ENCODE measurements at places on chromosomes 5 and 9.

DNA sequence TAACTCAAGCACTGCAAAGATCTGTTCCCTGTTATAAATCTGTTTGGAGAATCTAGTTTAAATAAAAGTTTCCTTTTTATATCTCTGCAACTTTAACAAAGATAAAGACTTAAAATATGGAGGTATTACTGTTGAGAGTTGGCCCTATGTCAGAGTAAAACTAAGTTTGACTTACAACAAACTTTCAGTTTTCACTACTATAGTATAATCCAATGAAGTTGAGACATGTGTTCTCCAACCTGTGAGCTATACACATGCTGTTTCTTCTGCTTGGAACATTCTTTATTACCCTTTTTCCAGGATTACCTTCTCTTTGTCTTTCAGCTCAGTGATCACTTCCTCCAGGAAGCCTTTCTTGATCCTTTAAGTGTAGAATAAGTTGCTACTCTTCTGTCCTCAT, 1109.3 kb downstream of the MAT2B start:
- DNase-seq, result no peak

- DNase-seq, result no peak
These were observed 62.5 kb upstream of the PLPP1 start for GRCh38 chr5:55597014-55597981.

- DNase-seq, result peak; percentile 76
These were observed 108.4 kb downstream of the PSD2 start for GRCh38 chr5:139903795-139904565.

DNA sequence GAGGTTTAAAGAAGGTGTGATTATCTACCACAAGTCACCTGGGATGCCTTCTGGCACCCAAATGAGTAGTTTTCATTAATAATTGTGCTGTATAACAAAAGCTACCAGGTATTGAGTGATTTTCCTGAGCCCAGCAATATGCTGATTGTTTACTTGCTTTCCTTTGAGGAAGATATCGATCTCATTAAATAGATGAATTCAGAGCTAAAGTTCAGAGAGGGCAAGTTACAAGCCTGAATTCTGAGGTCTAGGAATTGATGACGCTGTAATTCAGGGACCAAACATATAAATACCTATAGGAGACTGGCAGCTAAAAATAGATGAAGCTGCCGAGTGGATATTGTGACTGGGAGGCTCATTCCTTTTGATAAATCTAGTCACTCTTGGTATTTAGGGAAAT, 1.1 kb downstream of the ERCC6L2 start:
- no peak for DNase-seq

GRCh38 chr5:137164961-137165360, 334.2 kb downstream of the SPOCK1 start:
- DNase-seq, result no peak

DNA sequence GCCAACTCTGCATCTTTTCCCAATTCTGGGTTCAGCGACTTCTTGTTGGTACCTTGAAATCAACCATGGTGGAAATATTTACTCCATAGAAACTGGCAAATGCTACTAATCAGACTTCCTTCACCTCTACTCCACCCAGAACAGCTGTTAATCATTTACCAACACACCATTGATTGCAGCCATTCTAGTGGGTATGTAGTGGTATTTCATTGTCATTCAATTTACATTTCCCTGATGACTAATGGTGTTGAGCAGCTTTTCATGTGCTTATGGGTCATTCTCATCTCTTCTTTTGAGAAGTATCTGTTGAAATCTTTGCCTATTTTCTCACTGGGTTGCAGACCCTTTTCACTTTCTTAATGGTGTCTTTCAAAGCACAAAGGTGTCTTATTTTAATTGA, 122.4 kb upstream of the MSX2 start:
- no peak for DNase-seq

DNA sequence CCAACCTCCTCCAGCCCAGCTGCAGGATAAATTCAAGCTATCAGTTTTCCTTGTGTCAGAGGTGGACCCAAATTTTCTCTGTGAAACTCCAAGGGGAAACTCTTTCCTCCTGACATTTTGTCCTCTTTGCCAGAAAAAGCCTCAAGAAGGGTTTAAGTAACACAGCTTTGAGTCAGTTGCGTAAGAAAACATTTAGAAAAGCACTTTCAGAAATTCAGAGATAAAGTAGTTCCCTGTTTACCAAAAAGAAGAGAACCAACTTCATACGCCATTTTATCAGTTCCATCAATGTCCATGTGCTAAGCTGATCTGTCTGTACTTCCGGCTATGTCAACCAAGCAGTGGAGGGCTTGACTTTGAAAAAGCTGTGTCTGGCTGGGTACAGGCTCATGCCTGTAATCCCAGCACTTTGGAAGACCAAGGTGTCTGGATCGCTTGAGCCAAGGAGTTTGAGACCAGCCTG, 19.9 kb upstream of the SUSD1 start:
- no peak for DNase-seq

- DNase-seq, result no peak
These were observed 2280.7 kb downstream of the MAT2B start for GRCh38 chr5:165786073-165786472.

- no peak for DNase-seq
These were observed 202.1 kb downstream of the SNX18 start for GRCh38 chr5:54719384-54720283.

GRCh38 chr9:26561928-26562327, 330.7 kb downstream of the CAAP1 start:
- no peak for DNase-seq

- no peak for DNase-seq
These were observed 87.4 kb upstream of the CD180 start for GRCh38 chr5:67283988-67284487.

GRCh38 chr5:83408719-83409118, 62.8 kb upstream of the VCAN start:
- DNase-seq, result no peak

DNA sequence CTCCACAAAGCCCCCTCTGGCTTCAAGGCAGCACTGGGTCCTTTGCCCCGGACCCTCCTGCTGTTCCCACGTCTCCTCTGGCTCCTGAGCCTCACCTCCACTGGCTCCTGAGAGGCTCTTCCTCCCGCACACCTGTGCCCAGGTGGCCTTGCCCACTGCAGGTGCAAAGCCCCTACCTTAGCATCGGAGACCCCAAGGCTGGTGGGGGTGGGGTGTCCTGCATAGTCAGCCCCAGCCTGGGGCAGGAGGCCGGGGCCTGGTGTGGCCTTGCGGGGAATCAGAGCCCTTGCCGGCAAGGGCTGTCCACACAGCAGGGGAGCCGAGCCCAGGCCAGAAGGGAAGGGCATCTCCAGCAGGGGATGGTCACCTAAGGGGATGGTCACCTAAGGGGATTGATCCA, 41.3 kb upstream of the CEP72 start:
- no peak for DNase-seq

DNA sequence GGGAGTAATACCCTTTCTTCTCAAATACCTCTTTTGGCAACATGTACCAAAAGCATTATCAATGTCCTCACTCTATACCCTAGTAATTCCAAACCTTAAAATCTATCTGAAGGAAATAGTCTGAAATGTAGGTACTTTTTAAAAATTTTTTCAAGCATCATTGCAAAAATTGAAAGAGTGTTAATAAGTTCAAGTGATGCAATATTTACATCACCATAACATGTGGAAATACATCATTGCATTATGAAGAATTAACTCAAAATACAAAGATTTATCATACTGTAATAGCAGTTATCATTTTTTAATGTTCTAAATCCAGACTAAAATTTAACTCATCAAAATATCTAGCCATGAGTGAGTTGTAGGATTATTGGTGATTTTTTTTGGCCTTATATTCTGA, 123.1 kb downstream of the DENND1A start:
- no peak for DNase-seq

DNA sequence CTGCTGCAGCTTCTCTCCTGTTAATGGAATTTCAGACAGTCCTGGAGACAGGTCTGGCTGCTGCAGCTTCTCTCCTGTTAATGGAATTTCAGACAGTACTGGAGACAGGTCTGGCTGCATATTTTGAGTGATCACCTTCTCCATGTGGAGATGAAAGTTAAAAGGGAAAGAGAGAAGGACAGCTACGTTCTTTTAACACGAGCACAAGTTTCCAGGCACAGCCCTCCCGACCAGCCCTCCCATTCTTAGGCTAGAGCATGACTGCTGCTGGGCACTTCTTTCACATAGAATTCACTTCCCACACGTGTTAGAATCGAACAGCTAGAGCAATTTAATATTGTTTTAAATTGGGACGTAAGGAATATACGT, 133.3 kb upstream of the DMRT1 start:
- DNase-seq, result no peak

DNA sequence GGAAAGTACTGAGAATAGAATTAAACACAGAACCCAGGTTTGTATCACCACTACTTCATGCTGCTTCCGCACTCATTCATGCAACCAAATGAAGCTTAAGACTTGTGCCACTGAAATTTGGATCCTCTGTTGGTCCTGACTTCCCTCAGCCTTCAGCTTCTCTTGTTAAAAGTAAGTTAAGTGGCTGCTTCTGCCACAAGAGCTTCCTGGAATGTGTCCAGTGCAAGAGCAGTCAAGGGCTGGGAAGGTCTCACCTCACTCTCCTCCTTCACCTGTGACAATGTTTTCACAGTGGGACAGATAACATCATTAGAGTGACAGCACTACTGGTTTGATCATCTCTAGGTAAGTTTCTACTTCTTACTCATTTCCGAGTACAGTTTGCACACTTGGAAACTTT, 7.9 kb downstream of the SNCAIP start:
- no peak for DNase-seq

- DNase-seq, result no peak
These were observed 36.3 kb upstream of the OTULINL start for GRCh38 chr5:14545308-14545707.

DNA sequence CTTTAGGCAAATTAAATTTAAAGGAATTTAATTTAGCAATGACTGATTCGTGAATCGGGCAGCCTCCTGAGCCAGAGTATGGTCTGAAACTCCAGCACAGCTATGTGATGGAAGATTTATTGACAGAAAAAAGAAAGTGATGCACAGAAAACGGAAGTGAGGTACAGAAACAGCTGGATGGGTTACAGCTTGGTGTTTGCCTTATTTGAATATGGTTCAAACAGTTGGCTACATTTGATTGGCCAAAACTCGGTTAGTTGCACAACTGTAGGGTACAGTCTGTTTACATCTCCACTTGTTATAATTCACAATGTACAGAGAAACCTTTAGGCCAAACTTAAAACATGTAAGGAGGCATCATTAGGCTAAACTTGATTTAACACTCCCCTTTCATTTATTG, 1716.1 kb upstream of the C9orf72 start:
- no peak for DNase-seq

GRCh38 chr9:100206899-100207298, 107.9 kb downstream of the INVS start:
- DNase-seq, result no peak

DNA sequence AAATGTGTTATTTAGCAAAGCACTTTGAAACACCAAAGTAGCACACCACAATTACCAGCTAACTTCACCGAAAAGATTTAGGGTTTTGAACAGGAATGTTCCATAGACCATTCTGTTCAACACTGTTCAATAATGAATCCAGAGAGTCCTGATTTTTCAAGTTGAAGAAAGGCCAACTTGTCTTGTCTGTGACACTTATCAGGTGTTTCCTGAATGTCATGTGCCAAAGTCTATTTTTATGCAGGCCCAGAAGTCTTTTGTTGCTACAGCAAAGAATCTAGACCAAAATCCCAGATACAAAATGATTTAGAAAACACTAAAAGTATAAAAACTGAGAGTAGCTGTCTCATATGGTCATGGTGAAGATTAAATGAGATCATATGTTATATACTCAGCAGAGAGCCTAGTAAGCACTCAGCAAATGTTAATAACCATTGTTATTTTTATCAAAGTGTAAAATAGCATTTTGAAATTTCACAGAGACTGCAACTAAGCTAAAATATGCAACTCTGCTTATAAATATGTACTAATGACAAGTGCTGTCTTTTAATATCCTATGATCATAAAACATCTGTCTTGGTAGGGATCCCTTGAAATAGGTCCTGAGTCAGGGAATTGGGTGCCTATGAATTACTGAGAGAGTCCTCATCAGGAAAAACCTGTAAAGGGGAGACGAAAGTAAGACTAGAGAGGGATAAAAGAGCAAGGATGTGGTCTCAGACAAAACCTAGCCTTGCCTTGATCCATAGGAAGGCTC, 122.4 kb upstream of the SLC12A2 start:
- DNase-seq, result no peak

DNA sequence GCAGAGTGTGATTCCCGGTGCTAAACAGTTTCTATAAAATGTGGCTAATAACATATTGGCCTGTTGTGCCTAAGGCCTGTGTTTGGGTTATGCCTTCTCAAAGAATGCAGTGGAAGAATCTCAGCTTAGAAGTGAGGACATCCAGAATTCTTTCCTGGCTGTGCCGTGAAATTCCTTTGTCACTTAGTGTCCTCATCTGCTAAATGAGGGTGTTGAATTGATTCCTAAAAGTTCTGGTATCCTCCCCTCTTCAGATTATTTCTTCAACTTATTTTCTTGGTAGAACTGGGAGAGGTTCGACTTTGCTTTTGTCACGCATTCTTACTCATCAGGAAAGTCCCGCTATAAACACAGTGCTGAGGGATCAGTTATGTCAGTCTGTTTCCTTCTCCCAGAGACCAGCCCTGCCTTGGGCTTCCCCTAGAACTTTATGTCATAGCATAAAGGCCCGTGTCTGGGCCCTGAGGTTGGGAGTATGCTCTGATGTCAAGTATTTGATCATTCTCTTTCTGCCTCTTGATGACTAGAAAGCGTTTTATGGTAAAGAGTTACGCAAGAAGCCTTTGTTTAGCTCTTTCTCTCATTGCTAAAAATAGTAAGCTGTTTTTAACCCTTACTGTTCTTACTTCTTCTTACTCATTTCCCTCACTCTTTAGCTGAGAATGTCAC, 29.5 kb downstream of the MTAP start:
- DNase-seq, result peak; percentile 68

DNA sequence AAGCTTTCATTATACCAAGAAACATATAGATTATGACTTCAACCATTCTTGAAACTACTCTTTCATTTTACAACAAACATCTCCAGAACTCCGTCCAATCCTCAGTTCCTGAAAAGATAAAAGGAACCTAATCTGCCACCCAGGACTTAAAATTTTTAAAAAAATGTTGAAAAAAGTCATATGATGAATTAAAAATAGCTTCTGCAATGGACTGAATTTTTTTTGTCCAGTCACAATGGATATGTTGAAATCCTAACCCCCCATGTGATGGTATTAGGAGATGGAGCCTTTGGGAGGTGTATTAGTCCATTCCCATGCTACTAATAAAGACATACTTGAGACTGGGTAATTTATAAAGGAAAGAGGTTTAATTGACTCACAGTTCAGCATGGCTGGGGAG, 2.7 kb upstream of the ALDH1A1 start:
- no peak for DNase-seq

GRCh38 chr5:54309276-54309675, 1.1 kb downstream of the ARL15 start:
- no peak for DNase-seq

GRCh38 chr5:178107756-178108310, 5.5 kb upstream of the N4BP3 start:
- no peak for DNase-seq

All from GM13977 (cell line).